Muscle of arm (tissue), 14 donors: ENCODE measurements at places on chromosomes 6 and 20. TPM values are rescaled to one million over a fixed set of nuclear protein-coding genes. Genes with fewer than 3 reads are reported as not detected.

DNA sequence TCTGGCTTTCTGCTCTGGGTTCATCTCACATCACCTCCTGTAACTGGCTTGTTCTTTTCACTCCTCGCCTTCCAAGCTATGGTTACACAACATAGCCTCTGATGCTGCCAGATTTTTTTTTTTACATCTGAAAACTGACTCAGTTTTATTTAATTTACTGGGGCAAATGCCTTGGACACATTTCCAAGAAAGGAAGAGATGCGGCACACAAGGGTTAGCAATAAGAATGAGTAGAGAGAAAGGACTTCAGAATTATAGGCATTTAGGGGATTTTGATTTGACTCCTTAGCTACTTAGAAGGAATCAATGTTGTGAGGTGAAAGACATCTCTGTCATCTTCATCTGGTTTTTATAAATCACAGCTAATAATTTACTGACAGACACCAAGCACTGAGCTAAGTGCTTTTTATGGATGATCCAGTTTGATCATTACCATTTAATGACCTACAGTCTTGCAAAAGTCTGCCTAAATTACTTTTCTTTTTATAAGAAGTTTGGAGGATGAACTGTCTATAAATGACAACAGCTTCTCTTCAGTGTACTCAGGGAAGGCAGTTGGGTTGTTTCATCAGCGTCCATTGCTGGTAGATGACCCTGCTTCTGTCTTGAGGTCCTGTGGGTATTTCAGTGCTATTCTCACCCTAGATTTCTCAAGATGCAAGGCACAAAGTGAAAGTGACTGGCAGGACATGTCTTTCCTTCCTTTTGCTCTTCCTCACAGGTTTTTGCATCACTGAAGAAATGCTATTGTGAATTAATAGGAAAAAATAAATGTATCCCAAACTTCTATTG, 31.1 kb downstream of the LAMA4 start:
- peak; percentile 67 for DNase-seq

GRCh38 chr6:127858727-127859391, 42.0 kb downstream of the THEMIS start:
- DNase-seq, result no peak

- no peak for DNase-seq
These were observed 549.4 kb downstream of the UTRN start for GRCh38 chr6:144834426-144835038.

GRCh38 chr6:105607636-105608621, 205.0 kb upstream of the PREP start:
- DNase-seq, result no peak

- DNase-seq, result peak; percentile 76
These were observed 195.5 kb downstream of the JARID2 start for GRCh38 chr6:15441215-15441868.

- no peak for DNase-seq
These were observed 347.0 kb downstream of the QKI start for GRCh38 chr6:163761481-163761880.

DNA sequence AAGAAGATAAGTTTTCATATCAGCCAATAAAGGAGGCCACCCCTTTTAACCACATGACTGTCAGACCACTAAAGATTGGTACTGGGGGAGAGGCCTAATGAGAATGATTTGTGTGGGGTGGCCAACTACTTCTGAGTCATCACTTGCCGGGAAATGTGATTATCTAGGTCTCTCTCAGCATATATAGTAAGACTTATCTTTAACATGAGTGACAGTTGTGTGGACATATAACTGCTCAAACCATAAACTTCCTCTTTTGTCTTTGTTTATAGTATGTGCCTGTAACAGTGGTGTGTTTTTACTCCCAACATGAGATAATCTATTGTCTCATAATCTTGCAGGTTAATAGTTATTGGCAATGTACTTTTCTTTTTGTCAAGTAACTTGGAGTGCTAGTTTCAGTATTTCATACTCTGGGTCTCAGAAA, 312.4 kb downstream of the CDKAL1 start:
- no peak for DNase-seq

GRCh38 chr6:126167726-126168125, 172.2 kb upstream of the CENPW start:
- peak; percentile 50 for DNase-seq

DNA sequence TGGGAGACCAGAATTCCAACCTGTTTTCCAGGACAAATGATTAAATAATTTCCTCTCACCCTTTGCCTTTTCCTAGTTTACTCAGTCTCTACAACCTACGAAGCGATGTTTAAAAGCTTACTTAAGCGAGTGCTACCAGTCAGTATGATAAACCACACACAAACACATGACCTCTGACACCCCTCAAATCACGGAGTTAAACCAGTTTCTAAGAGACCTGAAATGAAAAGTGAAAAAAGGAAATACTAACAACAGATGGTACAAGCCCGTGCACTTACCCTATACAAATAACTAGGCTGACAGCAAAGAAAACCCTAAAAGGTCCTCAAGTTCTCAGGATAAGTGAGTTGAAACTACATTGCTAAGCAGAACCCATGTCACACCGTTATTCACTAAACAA, 7.7 kb downstream of the TNFRSF21 start:
- no peak for DNase-seq

- DNase-seq, result no peak
These were observed 164.2 kb upstream of the TCF21 start for GRCh38 chr6:133724726-133725125.

DNA sequence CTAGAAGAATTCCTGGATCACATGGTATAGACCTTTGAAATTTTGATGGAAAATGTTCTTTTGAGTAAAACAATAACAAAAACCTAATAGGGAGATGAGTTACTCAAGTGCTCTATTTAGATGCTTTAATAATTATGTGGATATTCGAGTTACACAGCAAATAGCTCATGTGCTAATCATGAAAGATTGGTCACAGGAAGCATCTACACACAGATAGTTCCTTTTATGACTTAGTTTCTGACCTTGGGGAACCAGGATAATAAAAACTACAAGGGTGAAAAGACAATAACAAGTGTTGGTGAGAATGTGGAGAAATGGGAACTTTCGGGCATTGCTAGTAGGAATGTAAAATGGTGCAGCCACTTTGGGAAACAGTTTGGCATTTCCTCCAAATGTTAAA, 19.7 kb downstream of the UBE2V1 start:
- DNase-seq, result no peak

DNA sequence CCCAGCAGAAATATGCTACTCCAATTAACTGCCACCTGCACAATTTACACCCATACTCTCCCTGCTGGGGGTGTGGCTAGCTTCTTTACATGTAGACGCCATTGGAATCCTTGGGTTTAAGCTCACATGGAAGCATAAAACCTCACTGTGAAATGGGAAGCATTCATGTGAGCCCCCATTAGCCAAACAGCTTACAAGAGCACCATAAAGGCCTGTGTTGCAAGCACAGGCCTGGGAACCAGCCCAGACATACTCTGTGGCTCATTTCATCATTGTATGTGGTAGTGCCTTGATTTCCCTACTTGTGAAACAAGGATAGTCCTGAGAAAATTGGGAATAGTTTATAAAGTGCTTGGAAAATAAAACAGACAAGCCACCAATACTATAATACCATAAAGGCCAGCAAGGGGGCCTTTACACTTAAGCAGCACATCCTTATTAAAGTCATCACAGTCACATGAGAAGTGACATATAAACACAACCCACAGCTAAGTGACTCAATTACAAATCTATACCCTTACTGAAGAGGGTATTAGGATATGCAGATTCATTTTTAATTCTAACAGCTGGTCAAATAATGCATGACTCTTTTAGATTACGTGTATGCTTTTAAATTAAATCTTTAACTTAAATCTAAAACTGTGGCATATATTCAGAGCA, 6.8 kb downstream of the ADNP start:
- no peak for DNase-seq

GRCh38 chr6:26109772-26110171, 22.5 kb downstream of the HFE start:
- no peak for DNase-seq

- DNase-seq, result no peak
These were observed 119.9 kb upstream of the CEP85L start for GRCh38 chr6:118771253-118771652.

DNA sequence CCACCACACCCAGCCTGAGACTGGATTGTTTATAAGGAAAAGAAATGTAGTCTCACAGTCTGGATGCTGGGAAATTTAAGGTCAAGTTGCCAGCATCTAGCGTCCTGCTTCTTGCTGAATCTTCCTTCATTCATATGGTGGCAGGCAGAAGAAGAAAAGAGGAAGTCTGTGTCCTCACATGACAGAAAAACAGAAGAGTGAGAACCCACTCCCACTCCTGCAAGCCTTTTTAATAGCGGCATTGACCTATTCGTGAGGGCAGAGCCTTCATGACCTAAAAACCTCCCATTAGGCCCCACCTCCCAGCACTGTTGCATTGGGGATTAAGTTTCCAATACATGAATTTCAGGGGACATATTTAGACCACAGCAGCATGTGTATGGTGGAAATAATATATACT, 160.8 kb upstream of the BMP2 start:
- DNase-seq, result no peak

DNA sequence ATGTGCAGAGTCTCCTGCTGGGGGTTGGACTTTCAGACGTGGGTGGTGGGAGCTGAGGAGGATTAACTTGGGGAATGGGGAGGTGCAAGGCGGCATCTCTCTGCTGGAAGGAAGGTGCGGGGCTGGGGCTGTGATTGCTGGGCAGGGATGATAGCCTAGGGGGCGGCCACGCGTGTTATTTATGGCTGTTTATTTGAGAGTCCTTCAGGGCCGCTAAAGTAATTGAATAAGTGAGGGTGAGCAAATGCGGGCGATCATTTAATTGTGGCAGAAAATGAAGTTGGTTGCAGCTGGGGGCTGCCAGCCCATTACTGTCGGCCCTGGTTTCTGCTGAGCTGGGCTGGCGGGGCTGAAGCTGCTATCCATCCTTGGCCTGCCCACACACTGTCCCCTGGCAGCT, 7.5 kb upstream of the IP6K3 start:
- no peak for DNase-seq

GRCh38 chr6:142926177-142926493, 18.8 kb downstream of the HIVEP2 start:
- DNase-seq, result no peak

DNA sequence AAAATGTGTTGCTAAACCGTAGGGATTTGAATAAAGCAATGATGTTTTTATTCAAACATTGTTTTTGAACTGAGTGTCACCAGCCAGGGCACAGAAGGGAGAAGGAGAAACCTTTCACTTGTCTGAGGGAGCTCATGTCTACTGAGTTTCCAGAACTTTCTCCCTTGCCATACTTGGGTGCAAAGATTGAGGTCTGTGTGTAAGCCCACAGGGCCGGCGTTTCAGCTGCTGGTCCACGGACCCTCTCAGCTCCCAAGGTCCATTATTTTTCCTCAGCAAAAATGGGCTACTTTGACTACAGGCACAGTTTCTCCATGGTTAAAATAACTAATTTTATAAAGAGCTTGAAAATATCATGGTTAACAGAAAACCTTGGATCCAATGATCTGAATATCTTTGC, 32.6 kb downstream of the PSMG4 start:
- no peak for DNase-seq

DNA sequence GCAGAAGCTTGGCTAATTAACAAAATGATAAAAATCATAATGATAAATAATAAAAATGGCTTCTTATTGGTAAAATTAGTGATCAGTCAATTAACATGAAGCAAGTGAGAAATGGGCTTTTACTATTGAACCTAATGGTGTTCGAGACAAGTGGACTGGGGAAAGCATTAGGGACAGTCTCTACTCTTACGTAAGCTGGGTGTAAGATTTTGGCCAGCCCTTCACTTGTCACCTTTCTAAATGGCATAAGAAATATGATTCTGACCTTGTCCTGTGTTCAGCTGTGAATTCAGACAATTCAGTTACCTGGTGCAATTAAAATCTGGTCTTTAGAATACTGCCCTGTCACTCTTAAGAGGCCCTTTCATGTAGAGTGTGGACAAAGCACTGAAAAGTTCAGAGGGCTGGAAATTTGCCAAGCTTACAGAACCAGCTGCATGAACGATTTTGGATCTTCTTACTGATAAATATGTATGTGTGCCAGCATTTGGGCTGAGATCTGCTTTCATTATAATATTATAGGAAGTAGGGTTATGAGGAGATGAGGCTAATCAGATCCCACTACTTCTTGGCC, 115.9 kb downstream of the QRSL1 start:
- DNase-seq, result no peak

- DNase-seq, result no peak
These were observed 25.8 kb downstream of the B4GALT5 start for GRCh38 chr20:49687595-49688567.

DNA sequence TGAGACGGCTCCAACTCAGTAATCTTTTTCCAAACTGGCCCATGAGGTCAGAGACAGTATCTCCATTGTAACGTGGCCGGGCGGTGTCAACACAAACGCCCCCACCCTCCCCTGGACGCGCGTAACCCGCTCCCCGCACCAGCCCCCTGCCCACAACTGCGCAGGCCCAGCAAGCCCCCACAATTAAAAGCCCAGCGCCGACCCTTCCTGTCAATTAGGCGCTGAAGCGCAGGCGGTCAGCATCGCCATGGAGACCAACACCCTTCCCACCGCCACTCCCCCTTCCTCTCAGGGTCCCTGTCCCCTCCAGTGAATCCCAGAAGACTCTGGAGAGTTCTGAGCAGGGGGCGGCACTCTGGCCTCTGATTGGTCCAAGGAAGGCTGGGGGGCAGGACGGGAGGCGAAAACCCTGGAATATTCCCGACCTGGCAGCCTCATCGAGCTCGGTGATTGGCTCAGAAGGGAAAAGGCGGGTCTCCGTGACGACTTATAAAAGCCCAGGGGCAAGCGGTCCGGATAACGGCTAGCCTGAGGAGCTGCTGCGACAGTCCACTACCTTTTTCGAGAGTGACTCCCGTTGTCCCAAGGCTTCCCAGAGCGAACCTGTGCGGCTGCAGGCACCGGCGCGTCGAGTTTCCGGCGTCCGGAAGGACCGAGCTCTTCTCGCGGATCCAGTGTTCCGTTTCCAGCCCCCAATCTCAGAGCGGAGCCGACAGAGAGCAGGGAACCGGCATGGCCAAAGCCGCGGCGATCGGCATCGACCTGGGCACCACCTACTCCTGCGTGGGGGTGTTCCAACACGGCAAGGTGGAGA, at the start of the genes HSPA1A and HSPA1L:
TSS of gene HSPA1A (plus strand) at position 519 of the 814 bp plus-strand sequence. CDS start at position 733, 214 bp downstream.
TSS of gene HSPA1L (minus strand) at position 259 of the 814 bp plus-strand sequence. CDS start 3,311 bp downstream, outside the sequence.
- DNase-seq, result peak; percentile 98

The PGC gene
- not detected for polyA plus RNA-seq

The PAK5 gene
- polyA plus RNA-seq, result 0.25 TPM

The HLA-DQA1 gene
- 2.8 TPM for polyA plus RNA-seq

The TP53TG5 gene
- 1.6 TPM for polyA plus RNA-seq

The EYS gene
- 0.46 TPM for polyA plus RNA-seq

The SLC52A3 gene
- 0.65 TPM for polyA plus RNA-seq
